ENCODE measurements at places on chromosomes 4 and X.

- no peak for DNase-seq
Observed at GRCh38 chr4:31034550-31034949, 314.4 kb downstream of the PCDH7 start.

- no peak for DNase-seq
Observed at GRCh38 chr4:70371987-70372386, 10.9 kb upstream of the SMR3B start.

GRCh38 chrX:152530967-152531366, 79.9 kb upstream of the GABRA3 start:
- no peak for DNase-seq

GRCh38 chr4:180350901-180351300, 1892.3 kb upstream of the TENM3 start:
- DNase-seq = no peak

- no peak for DNase-seq
Observed at GRCh38 chr4:123399627-123400358, 3.2 kb downstream of the SPRY1 start.

DNA sequence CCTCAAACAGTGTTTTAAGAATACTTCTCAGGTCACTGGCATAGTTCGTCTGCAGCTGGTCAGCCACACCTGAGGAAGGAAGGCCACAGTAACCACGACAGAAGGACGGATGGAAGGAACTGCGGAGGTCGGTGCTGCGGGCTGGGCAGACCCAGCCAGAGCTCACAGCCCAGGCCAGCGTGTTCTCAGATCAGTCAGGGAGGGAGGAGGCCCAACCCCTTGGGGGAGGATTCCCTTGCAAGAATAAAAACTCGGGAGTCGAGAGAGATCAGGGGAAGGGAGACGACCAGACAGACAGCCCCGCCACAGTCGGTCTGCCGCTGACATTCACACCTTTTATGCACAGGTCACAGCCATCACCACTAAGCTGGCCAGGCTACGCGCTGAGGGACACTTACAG, 11.3 kb upstream of the MXD4 start:
- no peak for DNase-seq

GRCh38 chr4:96455045-96455720, 615.3 kb downstream of the PDHA2 start:
- no peak for DNase-seq

GRCh38 chrX:12582649-12583048, 208.6 kb upstream of the PRPS2 start:
- DNase-seq = no peak

DNA sequence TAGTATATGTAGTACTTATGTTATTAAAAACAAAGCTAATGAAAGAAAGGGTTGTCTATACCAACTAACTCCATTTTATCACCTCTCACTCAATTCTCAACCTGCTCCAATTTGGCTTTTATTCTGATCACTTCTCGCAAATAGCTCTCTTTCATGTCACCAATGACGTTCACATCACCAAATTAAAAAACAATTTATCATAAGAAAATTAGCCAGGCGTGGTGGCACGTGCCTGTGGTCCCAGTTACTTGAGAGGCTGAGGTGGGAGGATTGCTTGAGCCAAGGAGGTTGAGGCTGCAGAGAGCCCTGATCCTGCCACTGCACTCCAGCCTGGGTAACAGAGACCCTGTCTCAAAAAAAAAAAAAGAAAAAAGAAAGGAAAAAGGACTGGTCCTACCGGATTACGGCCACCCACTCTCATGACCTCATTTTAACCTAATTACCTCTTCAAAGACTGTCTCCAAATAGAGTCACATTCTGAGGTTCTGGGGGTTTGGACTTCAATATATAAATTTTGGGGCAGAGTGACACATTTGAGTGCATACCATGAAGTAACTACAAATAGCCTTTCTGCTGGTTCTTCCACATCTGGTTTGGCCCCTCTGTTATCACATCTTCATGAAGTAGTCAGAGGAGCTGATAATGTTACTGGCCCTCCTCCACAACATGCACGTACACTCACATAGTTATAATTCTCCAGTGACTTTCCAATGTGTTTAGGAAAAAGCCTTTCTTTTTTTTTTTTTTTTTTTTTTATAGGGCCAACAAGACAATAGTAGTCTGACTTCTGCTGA, 15.8 kb upstream of the RBMX start:
- no peak for DNase-seq

DNA sequence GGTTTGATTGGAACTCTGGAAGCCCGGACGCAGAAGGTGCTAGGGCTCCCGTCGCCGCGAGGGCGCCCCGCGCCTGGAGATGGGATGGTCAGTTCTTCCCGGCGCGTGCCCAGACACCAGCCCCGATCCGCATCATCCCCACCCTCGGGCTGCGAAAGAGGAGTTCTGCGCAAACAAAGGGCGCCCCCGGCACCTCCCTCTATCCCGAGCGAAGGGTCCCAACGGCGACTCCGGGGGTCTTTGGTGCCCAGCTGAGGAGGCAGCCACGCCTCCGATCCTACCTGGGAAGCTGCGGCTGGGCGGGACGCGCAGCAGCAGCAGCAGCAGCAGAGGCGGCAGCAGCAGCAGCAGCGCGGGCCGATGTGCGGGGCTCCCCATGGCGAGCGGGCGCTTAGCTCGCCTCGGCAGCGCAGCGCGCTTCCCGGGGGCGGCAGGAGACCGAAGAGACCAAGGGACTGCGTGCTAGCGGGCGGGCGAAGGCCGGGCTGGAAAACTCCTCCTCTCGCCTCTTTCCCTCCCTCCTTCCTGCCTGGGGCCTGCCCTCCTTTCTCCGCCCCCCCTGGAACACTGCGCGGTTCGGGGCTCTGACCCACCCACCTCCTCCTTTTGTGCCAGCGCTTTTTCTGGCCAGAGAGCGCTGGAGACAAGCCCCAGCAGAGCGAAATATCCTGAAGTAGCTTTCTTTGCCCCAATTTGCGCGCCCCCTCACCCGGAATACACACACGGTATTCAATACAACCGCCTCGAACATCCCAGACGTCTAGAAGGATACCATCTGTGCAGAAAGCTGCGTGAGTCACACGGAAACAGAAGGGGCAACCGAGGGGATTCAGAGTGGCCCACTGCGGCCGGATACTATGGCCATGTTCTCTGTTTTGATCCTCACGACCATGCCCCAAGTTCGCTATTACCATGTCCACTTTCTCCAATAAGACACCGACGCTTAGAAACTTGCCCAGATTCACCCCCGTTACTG, at the start of gene SRPX:
Gene SRPX, minus strand, starts transcription at position 457 of the 976 bp plus-strand sequence. Its CDS starts 79 bp downstream, at position 378.
- no peak for DNase-seq

GRCh38 chr4:20646287-20646686, 54.0 kb upstream of the PACRGL start:
- no peak for DNase-seq

GRCh38 chr4:8583655-8584025, 3.4 kb downstream of the GPR78 start:
- no peak for DNase-seq

- no peak for DNase-seq
Observed at GRCh38 chr4:55554453-55555030, 7.8 kb upstream of the CLOCK start.

DNA sequence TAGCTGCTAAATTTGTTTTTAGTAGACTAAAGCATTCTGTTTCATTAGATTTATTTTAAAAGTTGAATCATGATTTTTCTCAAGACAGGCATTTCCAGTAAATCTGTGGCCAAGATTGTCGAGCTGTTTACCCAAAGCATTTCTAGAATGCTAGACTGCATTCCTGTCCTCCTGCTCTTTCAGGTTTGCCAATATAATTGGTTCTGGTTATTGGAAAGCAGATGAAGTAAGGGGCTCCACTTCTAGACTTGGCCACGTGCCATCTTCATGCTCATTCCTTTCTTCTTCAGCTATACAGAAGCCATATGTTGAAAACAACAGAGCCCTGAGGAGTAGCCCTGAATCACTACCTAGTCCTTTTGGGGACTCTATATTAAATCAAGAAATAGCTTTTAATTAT, 62.5 kb downstream of the PGRMC2 start:
- DNase-seq = no peak

DNA sequence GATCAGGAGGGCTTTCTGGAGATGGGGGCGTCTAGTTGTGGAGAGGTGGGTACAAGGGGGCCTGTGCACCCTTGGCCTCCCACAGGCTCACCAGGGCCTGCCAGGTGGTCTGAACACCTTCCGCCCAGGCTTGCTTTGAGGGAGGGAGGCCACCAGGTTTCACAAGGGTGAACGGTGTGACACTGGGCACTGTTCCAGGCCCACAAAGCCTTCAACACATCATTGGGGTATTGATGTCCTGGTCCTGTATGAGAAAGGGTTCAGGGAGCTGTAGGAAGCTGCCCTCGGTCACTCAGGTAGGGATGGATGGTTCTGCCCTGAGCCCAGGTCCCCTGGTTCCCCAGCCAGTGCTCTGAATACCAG, 6.0 kb downstream of the HTRA3 start:
- no peak for DNase-seq

GRCh38 chrX:108735679-108736508, 469 bp downstream of the IRS4 start:
- no peak for DNase-seq

- no peak for DNase-seq
Observed at GRCh38 chr4:181962321-181962720, 280.9 kb upstream of the TENM3 start.

DNA sequence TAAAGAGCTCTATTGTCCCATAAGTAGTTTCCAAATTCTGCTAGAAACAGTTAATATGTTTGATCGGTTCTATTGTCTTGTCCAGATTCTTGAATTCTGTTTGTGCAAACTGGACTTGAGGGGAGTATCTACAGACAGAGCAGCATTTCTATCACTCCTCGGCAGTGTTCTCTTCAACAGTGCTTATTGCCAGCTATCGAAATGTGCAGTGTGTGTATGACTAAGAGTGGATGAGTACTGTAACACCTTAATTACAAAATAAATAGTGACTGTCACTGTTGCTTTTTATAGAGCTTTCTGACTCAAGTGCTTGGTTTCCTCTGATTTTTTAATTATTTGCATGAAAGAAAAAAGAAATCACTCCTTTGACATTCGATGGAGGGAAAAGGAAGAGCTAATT, 274.6 kb downstream of the RPA4 start:
- DNase-seq = no peak

- no peak for DNase-seq
Observed at GRCh38 chrX:9330249-9330982, 134.4 kb upstream of the TBL1X start.

GRCh38 chrX:10726647-10727046, 106.3 kb upstream of the MID1 start:
- DNase-seq = no peak

GRCh38 chrX:74465424-74465823, 44.1 kb downstream of the SLC16A2 start:
- DNase-seq = no peak

- DNase-seq = no peak
Observed at GRCh38 chr4:5812506-5813229, 80.2 kb downstream of the CRMP1 start.

DNA sequence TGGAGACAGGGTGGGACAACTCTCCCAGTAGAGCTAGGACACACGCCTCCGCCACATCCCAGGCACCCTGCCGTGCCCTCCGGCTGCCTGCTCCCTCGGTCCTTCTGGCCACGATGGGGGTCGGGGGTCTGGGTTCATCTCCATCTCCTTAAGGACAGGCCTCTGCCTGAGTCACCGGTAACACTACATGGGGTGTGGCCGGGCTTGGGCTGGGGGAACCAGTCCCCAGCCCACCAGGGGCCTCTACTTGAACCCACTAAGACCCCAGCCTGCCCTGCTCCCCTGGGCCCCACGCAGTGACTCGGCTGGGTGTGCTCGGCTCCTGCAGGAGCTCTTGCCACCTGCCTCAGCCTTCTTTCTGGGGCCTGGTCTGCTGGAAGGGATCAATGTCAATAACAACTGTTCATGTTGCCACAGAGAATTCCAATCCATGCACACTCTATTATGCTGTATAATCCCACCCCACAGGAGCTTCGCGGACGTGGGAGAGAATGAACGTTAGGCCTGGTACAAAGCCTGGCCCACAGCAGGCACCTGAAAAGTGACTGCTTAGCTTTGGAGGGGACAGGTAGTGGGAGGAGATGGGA, 177.7 kb upstream of the PSAPL1 start:
- no peak for DNase-seq

DNA sequence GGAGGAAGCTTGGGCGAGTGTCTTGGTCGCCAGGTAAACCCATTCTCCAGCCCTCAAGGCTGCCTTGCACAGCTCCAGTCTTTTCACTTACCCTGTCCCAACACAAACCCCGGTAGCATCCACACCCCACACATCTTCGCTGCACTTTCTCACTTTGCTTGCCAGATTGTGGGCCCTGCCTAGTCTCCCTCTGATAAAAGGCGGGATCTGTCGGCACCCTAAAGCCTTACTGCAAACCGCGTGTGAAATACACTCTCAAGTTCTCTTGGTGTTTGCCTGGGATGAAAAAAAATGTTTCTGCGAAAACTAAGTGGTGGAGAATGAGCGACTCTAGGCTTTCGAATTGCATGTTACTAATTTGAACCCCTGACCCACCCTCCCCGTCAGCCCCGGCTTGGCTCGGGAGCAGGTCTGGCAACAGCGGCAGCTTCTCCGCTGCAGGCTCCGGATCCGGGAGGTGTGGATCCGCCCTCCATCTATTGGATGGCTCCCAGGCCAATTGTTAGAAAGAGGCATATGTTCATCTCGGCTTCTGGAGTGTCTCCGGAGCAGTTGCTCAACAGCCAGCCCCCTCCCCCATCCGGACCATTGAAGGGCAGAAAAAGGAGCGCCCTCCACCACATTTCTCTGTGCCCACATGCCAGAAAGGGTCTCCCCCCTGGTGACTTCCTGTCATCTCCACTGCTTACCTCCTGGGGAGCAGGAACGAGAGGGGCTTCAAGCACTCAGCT, 3.0 kb upstream of the CITED1 start:
- no peak for DNase-seq

GRCh38 chr4:24516926-24517325, 67.4 kb downstream of the DHX15 start:
- DNase-seq = no peak

DNA sequence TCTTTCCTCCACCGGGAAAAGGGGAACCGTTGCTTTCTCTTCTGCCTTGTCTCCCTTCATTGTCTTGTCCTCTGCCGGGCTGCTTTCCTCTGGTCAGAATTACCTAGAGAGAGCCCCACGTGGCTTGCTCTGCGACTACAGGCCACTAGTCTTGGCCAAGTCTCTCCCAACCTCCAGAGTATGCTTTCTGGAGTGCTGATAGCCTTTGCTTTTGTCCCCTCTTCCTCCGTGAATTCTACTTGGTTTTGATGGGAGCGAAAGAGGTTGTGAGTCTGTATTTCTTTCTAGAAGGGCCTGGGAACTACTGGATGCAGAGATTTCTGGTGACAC, 5.3 kb upstream of the POU4F2 start:
- no peak for DNase-seq

- no peak for DNase-seq
Observed at GRCh38 chr4:70559924-70560323, 32.1 kb upstream of the AMBN start.
